Activated CD4-positive, alpha-beta memory T cell treated with anti-CD3 and anti-CD28 coated beads, Interleukin-2, amount 10 ng/mL, durations not matched to agents 7 days and 5 days (primary cell): ENCODE measurements at places on chromosomes 16 and 17. TPM values are rescaled to one million over a fixed set of nuclear protein-coding genes. Genes with fewer than 3 reads are reported as not detected.

DNA sequence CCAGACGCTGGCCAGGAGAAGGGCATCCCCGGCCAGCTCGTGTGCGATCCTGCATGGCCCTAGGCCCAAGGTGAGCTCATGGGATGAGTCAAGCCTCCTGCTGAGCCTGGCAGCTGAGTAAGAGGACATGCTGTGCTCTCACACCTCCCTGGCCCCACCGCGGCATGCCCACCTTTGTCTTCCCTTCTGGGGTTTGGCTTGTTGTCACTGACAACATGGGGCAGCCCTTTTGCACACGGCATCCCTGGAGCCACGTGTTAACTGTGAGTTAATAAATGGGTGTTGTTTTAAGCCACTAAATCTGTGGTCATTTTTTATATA, 8.9 kb upstream of the TNS4 start:
- no peak for DNase-seq
- H3K4me3 ChIP-seq, result no peak overlapping the region
- peaks cover 27% of the 10 kb centered on the region for H3K4me1 ChIP-seq
- no peak overlapping the region for H3K27ac ChIP-seq
- H3K36me3 ChIP-seq, result peaks cover 11% of the 10 kb centered on the region

- peaks cover 29% of the 10 kb centered on the region for H3K36me3 ChIP-seq
- H3K4me1 ChIP-seq, result peaks cover 73% of the 10 kb centered on the region
- DNase-seq, result peak; percentile 37
Measured at GRCh38 chr17:59845595-59846393, 46.9 kb downstream of the TUBD1 start.

CMTM1 gene
- 17.8 TPM for total RNA-seq

- H3K4me3 ChIP-seq, result no peak overlapping the region
- no peak overlapping the region for H3K27ac ChIP-seq
- no peaks in the 10 kb centered on the region for H3K4me1 ChIP-seq
Measured at GRCh38 chr16:20348365-20349185, 3.9 kb downstream of the UMOD start.

DNA sequence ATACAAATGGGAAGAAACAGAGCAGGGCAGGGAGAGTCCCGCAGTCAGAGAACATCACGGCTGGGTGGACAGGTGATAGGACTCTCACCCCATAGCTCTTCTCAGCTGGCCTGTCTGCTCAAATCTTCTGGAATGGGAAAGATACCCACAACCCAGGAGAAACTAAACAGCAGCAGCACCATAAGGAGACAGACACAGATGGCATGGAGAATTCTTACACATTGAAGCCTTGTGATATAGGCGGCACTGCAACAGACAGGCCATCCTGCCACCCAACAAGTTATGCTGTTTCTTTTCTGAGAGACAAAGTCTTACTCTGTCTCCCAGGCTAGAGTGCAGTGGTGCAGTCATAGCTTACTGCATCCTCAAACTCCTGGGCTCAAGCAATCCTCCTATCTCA, 8.6 kb upstream of the ANKRD40CL start:
- no peaks in the 10 kb centered on the region for H3K36me3 ChIP-seq
- peaks cover 18% of the 10 kb centered on the region for H3K4me1 ChIP-seq
- peaks cover 38% of the 10 kb centered on the region for H3K27me3 ChIP-seq
- no peak overlapping the region for H3K4me3 ChIP-seq
- no peak for DNase-seq

GRCh38 chr17:67315865-67316264, 50.5 kb downstream of the PSMD12 start:
- H3K36me3 ChIP-seq, result no peaks in the 10 kb centered on the region
- no peak overlapping the region for H3K27ac ChIP-seq
- no peaks in the 10 kb centered on the region for H3K4me1 ChIP-seq
- no peaks in the 10 kb centered on the region for H3K27me3 ChIP-seq

DNA sequence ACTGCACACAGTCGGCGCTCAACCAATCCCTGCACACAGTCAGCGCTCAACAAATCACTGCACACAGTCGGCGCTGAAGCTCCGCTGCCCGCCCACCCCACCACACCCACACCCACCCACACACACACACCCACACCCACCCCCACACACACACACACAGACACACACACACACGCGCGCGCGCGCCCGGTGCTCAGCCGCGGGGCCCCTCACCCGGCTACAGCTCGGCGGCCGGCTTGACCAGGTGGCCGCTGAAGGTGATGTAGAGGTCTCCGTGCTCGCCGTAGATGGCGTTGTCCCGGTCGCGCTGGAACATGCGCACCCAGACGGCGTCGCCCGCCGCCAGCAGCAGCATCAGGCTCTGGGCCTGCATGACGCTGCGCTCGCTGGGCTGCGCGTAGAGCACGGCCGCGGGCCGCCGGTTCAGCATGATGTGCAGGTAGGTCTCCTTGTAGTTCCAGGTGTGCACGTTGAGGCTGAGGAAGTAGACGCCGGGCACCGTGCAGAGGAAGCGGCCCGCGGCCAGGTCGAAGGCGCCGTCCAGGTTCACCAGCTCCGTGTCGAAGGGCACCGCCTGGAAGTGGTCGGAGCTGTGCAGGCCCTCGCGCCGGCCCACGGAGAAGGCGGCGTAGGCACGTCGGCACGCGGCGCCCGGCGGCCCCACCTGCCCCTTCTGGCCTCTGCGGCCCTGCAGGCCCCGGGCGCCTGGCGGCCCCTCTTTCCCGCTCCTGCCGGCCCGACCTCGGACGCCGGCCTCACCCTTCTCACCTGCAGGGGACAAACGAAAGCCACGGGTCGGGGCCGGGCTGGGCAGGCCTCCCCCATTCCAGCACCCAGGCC, 2.5 kb downstream of the C1QTNF8 start:
- no peak overlapping the region for H3K4me3 ChIP-seq
- H3K36me3 ChIP-seq, result peaks cover 7% of the 10 kb centered on the region
- H3K4me1 ChIP-seq, result no peaks in the 10 kb centered on the region
- DNase-seq, result peak; percentile 22
- no peak overlapping the region for H3K27ac ChIP-seq
- no peaks in the 10 kb centered on the region for H3K27me3 ChIP-seq

GRCh38 chr16:85992359-85992758, 93.4 kb downstream of the IRF8 start:
- peaks cover 36% of the 10 kb centered on the region for H3K4me1 ChIP-seq
- DNase-seq, result no peak
- H3K4me3 ChIP-seq, result no peak overlapping the region
- no peaks in the 10 kb centered on the region for H3K36me3 ChIP-seq
- no peak overlapping the region for H3K27ac ChIP-seq

GRCh38 chr17:38577244-38577643, 28.5 kb downstream of the SRCIN1 start:
- no peak overlapping the region for H3K27ac ChIP-seq
- H3K36me3 ChIP-seq, result no peaks in the 10 kb centered on the region
- peaks cover 78% of the 10 kb centered on the region for H3K27me3 ChIP-seq
- DNase-seq, result no peak

DNA sequence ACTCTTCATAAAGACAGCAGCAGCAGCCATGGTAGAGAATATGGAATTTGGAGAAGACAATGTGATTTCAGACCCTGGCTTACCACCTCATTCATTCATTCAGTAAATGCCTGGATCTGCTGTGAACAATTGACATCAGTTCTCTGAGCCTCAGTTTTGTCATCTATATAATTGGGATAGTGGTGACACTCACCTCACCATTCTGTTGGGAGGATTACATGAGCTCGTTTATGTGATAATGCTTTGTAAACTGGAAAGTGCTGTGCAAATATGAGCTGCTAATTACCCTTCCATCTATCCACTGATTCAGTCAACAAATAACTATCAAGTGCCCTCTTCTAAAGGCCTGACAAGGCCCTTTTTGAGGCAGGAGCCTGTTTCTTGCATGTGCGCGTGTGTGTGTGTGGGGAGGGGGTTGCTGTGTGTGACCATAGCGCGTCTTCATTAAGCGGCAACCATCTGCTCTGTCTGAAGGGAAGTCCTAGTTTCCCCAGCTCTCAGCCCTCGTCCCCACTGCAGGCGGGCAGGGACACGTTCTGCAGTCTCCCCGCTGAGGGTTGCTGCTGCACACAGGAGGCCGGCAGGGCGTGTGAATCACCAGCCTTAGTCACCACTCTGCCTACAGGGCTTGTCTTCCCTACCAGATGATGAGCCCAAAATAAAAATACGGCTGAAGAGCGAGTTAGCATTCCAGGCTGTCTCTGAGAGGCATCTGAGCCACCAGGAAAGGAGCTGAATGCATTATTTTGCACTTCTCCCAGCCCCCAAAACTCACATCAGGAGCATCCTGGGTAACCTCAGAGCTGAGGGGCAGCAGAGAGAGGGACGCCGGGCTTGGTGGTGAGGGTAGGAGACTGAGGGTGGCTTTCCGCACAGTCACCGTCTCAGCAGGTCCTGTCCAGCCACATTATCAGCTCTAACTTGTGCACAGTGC, 19.9 kb downstream of the ARL4D start:
- peaks cover 26% of the 10 kb centered on the region for H3K27me3 ChIP-seq
- no peak overlapping the region for H3K4me3 ChIP-seq
- H3K36me3 ChIP-seq, result no peaks in the 10 kb centered on the region
- no peaks in the 10 kb centered on the region for H3K4me1 ChIP-seq
- H3K27ac ChIP-seq, result no peak overlapping the region

CYTH1 gene
- 288 TPM for total RNA-seq

GJC1 gene
- 0.78 TPM for total RNA-seq

GRCh38 chr16:53449816-53450517, 15.7 kb downstream of the RBL2 start:
- H3K4me1 ChIP-seq, result peaks cover 64% of the 10 kb centered on the region
- DNase-seq, result no peak
- H3K27ac ChIP-seq, result peak overlapping the region; percentile 66
- peaks cover 83% of the 10 kb centered on the region for H3K36me3 ChIP-seq

- no peaks in the 10 kb centered on the region for H3K27me3 ChIP-seq
- no peak for DNase-seq
- no peak overlapping the region for H3K27ac ChIP-seq
- no peaks in the 10 kb centered on the region for H3K4me1 ChIP-seq
- H3K4me3 ChIP-seq, result no peak overlapping the region
- H3K36me3 ChIP-seq, result peaks cover 14% of the 10 kb centered on the region
Measured at GRCh38 chr17:74833501-74834377, 25.9 kb downstream of the GRIN2C start.

DNA sequence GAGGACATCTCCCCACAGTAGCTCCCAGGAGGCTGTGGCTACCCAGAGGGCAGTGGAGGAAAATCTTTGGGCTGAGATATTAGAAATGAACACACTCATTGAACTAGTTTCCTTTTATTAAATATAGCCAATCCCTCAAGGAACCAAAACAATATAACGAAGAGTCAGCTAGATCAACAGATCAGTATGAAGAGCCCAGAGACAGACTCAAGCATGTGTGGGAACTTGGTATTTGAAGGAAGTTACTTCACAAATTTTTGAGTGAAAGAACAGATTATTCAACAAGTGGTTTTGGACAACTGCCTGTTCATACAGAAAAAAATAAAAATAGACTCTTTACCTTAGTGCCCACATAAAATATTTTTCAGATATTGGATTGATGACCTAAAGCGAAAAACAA, 183.6 kb upstream of the PMFBP1 start:
- no peaks in the 10 kb centered on the region for H3K27me3 ChIP-seq
- no peaks in the 10 kb centered on the region for H3K4me1 ChIP-seq
- H3K4me3 ChIP-seq, result no peak overlapping the region
- no peak for DNase-seq
- H3K27ac ChIP-seq, result no peak overlapping the region

DNA sequence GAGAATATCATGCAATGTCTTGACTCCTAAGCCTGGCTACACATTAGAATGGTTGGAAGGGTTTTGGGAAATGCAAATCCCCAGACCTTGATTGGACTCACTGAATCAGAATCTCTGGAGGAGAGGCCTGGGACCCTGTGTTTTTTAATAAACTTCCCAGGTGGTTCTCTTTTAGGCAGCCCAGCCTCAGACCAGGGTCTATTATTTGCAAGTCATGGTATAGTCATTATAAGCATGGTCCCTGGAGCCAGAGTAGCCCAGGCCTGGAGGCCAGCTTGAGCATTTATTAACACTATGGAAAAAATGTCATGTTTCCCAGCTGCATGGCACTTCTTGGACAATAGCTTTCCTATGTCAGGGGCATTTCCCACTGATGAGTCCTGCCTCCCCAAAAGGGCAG, 266.9 kb downstream of the NPIPA8 start:
- H3K4me1 ChIP-seq, result no peaks in the 10 kb centered on the region
- no peak for DNase-seq
- H3K36me3 ChIP-seq, result no peaks in the 10 kb centered on the region
- H3K27me3 ChIP-seq, result no peaks in the 10 kb centered on the region
